ENCODE measurements at places on chromosomes 12 and 14.
A peak's percentile ranks its signal among the peaks of the same experiment; 100 is the strongest.

- DNase-seq, result no peak
Observed at GRCh38 chr12:68267892-68268396, 14.5 kb upstream of the IL22 start.

DNA sequence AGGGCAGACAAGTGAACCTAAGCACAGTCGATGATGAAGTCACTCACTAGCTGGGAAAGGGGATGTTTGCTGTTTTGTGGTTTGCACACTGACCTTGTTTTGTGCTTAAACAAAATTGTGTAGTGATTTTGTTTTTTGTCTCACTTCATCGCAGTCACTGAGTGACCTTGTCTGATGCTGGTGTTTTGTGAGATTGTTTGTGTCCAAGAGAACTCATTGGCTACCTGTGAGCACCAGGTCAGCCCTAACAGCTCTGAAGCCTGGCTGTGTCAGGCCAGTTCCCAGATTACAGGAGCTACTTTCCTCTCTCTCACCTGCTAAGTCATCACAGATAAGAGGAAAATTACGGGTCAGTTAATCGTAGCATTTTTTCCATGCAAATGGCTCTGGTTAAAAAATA, 3.9 kb upstream of the ESYT1 start:
- no peak for DNase-seq

DNA sequence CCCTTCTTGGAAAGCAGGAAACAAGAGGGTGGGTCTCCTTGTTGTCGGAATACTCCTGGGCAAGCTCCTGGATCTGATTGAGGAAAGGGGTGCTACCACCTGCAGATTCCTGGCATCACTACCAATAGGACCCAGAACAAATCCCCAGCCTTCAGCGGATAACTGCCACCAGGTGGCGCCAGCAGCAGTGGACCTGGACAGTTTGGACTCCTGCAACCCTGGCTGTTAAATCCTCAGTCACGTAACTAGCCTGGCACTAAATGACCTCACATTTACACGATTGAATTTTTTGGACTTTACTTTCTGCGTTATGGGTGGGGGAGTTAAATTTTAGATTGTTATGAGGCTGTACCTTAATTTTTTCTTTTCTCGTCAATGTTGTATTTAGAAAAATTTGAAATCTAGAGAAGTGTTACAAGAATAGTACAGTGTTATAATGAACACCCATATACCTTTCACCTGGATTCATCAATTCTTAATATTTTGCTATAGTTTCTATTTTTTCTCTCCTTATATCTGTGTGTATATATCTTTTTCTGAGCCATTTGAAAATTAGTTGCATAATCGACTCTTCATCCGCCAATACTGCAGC, 95.6 kb downstream of the GAS2L3 start:
- peak; percentile 38 for DNase-seq

DNA sequence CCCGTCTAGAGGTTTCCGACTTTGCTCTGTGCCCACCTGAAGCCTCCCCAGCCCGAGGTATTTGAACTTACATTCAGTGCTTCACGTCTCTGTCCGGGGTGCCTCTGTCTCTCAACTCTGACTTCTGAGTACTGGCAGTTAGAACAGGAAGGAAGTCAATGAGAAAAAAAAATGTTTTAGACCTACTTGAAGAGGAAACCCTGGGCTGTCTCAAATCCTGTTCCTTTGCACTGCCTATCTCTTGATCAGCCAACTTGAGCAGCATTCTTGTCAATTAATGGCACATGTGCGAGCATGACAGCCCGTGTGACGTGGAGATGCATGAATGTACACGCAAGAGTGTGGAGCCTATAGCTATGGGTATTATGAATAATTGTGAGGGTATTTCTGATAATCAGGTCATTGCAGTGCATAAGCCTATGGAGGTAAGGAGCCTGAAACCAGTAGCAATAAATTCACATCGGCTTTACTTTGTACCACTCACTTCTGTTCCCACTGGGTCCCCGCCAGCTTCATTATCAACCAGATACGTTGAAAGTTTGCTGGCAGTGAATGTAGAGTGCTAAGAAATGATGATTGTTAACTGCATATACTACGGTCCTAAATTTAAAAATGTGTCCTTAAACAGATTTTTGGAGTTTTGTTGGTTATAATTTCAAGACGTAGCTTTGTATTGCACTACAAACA, at the start of gene ARHGDIB:
ARHGDIB (minus strand) TSS at position 136 of the 687 bp plus-strand sequence. CDS start 10,889 bp downstream, outside the sequence.
- peak; percentile 38 for DNase-seq

GRCh38 chr12:111368291-111368787, 556 bp downstream of the PHETA1 start:
- no peak for DNase-seq

- peak; percentile 34 for DNase-seq
Observed at GRCh38 chr12:120115692-120116440, 687 bp downstream of the RAB35 start.

GRCh38 chr14:101061411-101062064, 158.0 kb upstream of the RTL1 start:
- no peak for DNase-seq

DNA sequence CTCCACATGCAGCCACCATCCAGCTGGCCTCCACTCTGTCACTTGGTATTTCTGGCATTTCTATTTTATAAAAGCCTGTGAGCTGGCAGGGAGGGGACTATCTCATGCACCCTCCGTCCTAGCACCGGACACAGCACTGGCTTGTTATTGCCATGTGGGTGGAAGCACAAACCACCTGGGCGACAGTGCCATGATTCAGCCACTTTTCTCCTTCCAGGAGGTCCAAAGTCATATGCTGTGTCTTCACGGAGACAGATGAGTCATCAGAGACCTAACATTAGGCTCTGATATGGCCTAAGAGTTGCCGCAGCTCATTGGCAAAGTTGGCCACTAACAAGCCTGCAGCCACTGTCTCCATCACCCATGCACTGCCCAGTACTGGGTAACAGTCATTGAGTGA, 1123.0 kb downstream of the VRK1 start:
- no peak for DNase-seq

Measured in stimulated activated CD4-positive, alpha-beta T cell treated with anti-CD3 and anti-CD28 coated beads, Interleukin-4, amount 100 ng/mL, for 48 hours (primary cell).